T1000 (cell line): ENCODE measurements at places on chromosomes 6 and 20.

DNA sequence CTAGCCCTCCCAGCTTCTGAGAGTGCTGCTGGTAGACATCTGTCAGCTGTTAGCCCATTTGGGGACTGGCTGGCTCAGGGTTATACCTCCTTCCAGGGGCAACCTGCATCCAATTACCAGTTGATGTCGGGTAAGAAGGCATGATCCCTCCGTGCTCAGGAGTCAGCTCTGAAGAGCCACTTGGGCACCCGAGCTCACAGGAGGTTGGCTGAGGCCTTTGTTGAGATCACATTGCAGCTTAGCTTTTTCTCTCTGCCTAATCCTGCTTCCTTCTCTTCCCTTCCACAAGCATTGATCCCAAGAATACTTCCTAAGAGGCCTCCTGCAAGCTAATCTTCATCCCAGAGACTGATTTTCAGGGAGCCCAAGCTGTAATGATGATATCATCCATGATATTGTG is 35.5 kb downstream of the SCP2D1 start:
- DNase-seq: no peak

DNA sequence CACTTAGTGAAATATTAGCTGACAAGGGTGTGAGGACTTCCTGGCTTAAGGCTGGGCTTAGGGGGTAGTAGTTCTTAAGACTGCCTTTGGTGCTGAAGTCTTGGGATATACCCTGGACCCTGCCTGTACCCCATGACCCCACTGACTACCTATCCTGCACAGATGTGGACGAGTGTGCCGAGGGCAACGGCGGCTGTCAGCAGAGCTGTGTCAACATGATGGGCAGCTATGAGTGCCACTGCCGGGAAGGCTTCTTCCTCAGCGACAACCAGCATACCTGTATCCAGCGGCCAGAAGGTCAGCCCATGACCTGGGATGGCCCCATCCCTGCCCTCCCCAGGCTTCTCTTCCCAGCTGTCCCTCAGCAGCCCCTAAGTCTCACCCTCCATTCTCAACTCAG is 17.8 kb downstream of the SCUBE3 start:
- no peak for DNase-seq

GRCh38 chr6:41759905-41760579 is 12.8 kb upstream of the PGC start:
- no peak for DNase-seq

DNA sequence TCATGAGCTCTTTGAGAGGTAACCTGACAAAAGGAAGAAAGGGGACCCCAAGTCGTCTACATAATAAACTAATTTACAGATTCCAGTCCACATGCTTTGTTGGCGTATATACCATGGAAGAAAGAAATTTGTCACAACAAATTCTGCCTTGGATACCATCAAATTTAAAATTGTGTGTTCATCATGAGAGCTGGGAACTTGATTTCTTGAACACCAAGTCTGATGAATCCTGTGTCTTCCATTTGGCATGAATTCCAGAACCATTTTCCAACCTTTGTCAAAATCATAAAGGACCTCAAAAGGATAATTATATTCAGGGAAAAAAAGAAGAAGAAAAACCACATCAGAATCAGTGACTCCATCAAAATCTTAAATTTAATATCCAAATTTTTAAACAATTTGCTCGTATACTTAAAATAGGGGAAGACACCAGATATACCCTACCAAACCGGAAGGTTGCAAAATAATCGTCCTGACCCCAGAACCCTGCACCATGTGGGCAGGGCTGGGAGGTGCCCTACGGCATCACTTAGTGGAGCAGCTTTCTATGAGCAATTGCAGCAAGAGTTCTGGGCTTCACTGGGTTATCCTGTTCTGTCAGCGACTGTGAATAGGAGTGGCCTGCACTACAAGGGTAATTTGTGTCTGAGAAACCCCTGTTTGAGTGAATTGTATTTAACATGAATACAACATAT is 74.1 kb upstream of the INSM1 start:
- DNase-seq: no peak

DNA sequence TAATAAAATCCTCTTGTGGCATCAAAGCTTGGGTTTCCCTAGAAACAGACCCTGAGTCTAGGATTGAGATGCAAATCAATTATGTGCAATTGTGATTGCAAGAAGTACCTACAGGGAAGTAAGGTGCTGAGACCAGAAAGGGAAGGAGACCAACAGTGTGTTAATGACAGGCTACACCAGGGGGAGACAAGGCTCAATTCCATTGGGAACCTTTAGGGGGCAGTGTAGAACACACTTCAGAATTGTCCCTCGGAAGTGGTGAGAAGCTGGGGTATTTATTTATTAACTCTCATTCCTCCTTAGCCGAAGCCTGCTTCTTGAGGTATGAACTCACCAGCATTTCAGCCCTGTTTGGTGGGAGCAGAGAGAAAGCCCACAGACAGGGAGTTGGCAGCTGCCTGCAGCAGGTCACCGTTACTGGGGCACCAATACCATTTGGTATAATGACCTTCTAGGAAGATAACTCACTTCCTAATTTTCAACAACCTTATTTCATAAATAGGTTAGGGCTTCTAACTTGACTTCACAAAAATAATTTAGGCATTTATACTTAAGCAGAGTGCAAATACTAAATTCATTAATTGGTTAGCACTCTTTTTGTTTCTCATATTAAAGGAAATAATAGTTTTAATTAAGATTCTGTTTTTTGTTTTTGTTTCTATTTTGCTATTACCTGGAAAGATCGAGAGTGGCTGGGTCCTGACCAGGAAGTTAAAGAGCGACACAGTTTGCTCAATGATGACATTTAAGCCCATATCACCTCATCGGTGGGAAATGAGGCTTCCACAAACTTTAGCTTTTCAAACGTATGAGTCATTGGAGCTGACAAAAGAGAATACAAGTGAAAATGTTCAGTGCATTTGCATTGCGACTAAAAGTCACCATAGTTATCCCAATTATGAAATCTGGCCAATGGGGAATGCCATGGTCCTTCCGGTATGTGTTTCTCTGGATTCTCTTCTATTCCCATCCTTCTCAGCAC is 94.8 kb downstream of the BTBD3 start:
- no peak for DNase-seq

GRCh38 chr6:106110164-106110826 is 24.2 kb downstream of the PRDM1 start:
- DNase-seq: no peak

DNA sequence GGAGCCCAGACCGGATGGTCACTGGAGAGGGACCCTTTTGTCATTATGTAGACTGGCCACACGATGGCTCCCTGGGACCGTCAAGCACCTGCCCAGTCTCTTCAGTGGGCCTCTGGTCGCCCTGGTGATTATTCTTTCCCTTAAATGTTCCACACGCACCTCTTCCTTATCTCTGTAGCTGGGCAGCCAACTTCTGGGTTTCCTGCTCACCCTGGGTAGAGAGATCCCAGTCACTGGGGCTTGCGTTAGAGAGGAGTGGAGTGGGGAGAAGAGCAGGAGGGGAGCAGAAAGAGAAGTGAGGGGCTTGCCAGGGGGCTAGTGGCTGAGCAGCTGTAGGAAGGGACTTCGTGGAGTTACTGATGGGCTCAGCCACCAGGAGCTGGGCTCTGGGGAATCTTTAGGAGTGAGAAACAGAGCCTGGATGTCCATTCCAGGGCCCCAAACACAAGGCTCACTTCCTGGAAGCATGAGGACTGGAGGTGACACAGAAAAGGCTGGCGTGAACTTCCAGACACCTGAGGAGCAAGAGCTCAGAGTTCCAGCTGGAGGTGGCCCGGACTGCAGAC is 150.1 kb downstream of the DHX35 start:
- DNase-seq: peak; percentile 36

GRCh38 chr6:379410-380181 is 12.0 kb upstream of the IRF4 start:
- no peak for DNase-seq

- DNase-seq: no peak
Observed at GRCh38 chr20:2131366-2131765, 29.7 kb downstream of the STK35 start.

DNA sequence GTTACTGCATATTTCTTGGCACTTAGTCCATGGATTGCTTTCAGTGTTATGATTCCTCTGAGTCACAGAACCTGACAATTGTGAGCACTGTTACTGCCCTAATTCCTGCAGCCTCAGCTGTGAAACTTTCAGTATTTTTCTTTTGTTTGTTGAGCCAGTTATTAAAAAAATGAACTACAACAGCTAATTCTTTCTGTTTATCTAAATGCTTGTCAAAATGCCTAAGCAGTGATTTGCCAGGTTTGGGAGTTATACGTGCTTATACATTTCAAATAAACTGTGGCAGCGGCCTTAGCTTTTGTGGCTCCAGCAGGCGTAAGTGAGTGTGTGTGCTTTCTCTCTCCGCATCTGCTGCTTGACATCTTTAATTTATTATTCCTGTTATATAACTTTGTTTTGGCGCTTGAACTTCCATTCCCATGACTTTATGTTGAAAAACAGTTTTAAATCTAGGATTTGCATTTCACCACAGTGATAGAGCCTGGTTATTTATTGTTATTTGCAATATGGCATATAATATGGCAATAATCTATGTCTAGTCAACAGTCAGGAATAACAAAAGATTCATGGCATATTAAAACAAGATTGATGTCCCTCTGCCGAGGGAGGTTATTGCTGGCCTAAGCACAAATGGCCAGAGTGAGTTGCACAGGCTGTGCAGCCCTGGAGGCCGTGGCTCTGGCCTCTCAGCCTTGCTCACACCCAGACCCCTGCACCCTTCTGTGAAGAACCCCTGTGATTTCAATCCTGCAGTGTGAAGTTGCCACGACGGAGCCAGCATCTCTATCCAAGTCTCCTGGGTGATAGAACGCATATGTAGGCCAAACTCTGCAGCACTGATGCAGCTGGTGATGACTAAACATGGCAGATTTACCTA is 303.4 kb downstream of the THBS2 start:
- DNase-seq: no peak

GRCh38 chr20:39954621-39955020 is 734.4 kb downstream of the MAFB start:
- no peak for DNase-seq

- no peak for DNase-seq
Observed at GRCh38 chr6:108166664-108167448, 1.0 kb downstream of the NR2E1 start.

DNA sequence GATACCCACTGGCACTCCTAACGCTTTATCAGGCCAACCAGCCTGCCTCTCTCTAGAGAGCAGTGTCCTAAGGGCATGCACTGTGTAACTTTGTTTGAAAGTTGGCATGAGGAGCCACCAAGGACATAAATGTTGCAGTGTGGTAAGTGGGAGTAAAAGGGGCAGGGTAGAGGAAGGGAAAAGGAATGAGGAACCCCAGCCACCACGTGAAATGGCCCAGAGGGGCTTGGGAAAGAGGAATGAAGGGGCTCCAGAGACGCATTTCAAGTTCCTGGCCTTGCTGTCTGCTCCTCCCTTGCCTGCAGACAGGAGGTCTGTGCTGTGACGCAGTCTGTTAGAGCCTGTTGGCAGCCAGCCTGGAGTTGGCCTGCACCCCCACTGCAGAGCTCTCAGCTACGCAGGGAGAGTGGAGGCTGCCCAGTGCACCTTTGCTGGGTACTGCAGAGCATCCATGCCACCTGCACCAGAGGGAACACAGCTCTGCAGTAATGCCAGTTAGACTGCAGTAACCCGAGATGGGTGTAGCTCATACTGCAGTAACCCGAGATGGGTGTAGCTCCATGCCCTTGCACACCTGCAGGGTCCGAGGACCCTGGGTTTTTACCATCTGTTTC is 86.8 kb upstream of the SNAP25 start:
- DNase-seq: no peak

DNA sequence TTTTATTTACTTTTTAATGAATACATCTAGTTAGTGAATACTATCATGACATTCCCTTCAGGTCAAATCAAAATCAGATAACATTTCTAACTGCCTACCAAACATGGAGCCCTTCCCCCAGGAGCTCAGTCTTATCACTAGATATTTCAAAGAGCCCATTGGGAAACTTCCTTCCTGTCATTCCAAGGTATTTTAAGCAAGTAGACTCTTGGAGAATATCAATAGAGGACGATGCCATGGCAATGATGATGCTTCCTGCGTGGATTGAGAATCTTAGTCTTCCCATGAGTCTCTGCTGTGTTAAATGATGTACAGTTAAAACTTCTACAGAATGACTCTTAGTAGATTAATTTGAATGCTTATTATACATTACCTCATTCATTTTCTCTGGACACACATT is 384.9 kb downstream of the CENPW start:
- no peak for DNase-seq

DNA sequence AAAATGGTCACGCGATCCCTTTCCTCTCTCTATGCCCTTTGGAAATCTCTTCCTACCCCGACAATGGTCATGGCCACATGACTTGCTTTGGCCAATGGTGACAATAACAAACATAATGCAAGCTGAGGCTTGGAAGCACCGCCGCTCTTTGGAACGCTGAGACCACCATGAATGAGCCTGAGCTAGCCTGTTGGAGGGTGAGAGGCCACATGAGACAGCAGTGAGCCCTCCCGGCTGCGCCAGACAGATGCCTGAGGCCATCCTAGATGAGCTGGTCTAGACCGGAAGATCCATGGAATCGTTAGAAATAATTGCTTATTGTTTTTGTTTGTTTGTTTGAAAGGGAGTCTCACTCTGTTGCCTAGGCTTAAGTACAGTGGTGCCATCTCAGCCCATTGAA is 64.2 kb downstream of the STK35 start:
- DNase-seq: no peak

DNA sequence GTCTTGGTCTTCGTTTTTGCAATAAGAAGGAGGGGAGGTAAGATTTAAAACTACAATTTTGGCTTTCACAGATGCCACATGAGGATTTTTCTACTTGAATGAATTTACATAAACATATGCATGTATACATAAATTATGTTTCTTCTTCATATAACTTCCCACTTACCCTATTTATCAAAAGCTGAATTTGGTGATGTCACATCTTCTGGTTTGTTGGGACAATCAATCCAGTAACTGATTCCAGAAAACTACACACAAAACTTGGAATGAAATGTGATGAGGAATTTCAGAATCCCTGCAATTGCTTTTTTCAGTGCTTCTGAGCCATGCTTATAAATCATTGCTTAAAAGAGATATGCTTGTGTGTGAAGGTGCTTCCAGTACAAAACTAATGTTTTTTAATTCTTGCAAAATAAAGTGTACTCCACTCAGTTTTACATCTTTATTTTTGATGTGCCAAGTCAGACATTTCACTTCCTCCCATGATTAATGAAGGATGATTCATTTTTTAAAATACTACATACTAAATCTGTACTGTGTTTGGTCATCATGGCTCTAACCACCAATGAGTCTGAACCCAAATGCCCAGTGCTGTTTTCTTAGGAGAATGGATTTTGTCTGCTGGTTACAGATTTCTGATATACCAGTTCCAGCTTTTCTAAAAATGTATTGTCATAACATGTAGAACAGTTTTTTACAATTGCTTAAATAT is 32.1 kb upstream of the RIN2 start:
- no peak for DNase-seq

- DNase-seq: no peak
Observed at GRCh38 chr6:109695468-109695867, 4.4 kb downstream of the FIG4 start.
